ENCODE measurements at places on chromosomes 1 and 21.

DNA sequence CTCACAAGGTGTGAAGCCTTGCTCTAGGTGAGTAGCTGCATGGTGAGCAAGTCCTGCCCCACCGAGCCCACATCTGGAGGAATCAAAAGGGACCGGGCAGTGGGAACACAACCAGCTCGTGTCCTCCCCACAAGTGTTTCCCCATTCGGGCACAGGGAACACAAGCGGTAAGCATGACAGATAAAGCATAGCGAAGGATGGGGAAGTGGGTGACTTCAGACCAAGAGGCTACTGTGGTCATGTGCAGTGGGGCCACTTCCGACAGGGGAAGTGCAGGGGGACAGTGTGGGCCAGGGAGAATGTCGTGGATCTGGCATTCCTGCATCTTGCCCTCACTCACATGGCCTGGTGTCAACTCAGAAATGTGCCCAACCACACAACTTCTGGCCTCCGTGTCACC is 306.2 kb downstream of the FAM72C start:
- DNase-seq = no peak

GRCh38 chr1:176051902-176052518 is 155.1 kb downstream of the COP1 start:
- peak; percentile 10 for DNase-seq

DNA sequence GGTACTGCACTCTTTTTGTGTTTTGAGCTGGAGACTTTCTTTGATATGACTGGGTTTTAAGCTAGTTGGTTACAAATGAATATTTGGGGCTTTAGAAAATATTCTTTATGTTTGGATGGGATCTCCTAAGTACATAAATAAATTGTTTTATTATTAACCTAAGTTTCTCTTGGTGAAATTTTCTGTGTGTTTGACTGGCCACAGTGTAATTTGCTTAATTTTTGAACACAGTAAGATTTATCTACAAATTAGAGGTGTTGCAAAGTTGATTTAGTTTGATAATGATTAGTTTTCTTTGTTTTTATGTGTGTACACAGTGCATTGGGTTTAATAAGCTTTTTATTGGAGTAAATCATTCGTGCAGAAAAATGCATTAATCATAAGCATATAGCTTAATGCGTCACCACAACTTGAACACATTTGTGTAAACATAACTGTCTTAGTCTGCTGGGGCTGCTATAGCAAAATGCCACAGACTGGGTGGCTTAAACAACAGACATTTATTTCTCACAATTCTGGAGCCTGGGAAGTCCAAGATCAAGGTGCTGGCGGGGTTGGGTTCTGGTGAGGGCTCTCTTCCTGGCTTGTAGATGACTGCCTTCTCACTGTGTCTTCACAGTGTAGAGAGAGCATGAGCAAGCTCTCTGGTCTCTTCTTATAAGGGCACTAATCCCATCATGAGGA is 17.4 kb upstream of the SLC6A9 start:
- DNase-seq = peak; percentile 84

GRCh38 chr1:4328402-4329071 is 325.9 kb upstream of the AJAP1 start:
- DNase-seq = no peak

DNA sequence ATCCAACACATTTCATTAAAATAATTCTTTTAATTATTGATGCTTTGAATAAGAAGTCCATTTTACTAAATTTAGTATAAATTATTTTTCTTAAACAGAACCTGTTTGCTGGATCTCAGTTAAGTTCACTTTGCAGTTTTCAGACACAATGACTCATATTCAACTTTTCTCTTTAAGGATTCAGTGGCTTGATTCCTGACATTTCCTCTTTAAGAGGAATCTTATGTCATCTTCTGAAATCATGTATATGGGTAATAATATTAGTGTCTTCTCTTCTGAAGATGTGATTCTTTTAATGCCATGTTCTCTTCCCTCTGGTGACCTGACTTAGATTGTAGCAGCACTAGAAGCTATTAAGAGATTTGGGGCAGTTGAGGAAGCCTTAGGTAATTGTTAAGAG is 12.6 kb downstream of the CREG1 start:
- peak; percentile 47 for DNase-seq

DNA sequence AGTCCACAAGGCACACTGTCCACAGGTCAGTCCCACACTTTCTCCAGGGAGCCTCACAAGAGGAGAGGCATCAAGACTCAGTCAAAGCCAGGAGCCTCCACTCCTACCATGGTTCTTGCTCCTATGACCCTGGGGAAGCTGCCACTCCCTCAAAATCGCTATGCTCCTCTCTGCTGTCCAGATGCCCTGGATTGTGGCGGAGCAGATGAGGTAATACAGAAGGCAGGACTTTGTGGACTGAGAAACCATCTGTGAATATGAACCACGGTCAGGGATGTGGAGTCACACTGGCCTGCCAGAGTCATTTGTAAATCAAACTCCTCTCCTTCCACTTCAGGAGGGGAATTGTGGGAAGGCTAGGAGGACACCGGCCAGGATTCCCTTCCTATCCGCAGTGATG is 20.6 kb downstream of the VWA5B1 start:
- DNase-seq = peak; percentile 23

- DNase-seq = peak; percentile 88
Measured at GRCh38 chr1:43454270-43455011, 710 bp upstream of the HYI start.

GRCh38 chr1:18513995-18514394 is 33.3 kb downstream of the KLHDC7A start:
- no peak for DNase-seq

GRCh38 chr1:229440851-229441537 is 7.1 kb upstream of the ACTA1 start:
- DNase-seq = peak; percentile 71

DNA sequence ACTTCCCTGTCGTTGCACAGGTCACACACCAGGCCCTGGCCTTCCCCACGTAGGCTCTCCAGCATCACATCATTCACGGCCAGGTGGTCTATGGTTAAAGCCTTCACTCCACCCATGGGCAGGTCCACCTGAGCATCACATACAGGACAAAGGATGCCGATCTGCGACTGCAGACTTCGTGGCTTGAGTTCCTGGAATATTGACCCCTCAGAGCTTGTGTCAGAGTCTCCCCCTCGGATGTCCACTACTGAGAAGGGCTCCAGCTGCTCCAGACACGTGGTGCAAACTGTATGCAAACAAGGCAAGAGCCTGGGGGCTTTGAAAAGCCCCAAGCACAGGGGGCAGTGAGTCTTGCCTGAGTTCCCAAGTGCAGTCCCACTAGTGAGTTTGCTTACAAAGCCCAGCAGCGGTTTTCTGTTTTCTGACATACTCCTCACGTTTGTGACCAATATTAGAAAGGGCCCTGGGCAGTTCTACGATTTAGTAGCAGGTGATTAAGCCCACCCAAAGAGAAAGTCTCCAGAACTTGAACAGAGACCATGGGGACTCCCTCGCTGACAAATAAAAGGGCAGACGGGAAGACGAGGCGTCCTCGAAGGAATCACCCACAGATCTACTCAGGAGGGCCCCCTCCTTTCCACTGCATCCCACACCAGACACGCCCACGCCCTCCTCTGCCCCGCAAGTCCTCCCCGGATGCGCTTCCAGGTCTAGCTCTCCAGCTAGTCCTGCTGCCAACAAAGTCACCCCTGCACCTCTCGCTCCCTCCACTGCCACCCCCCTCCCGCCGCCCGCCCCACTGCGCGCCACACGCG is 568 bp downstream of the TRIM45 start:
- DNase-seq = peak; percentile 51

DNA sequence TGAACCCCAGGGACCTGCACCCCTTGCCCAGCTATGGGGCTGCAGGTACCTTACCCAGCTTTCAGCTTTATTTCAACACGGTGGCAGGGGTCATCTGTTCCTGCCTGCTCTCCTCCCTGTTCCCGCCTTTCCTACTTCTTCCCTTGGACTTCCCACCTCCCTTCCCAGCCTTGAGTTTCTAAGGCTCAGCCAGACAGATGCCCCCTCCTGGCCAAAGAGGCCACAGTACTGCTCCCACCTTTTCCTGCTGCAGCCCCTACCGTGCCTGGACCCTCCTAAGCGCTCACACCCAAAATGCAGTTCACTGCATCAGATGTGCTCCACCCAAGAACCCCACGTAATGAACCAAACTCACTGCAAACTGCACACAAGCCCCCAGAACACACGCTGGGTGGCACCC is 7.7 kb downstream of the NOC2L start:
- DNase-seq = peak; percentile 33

DNA sequence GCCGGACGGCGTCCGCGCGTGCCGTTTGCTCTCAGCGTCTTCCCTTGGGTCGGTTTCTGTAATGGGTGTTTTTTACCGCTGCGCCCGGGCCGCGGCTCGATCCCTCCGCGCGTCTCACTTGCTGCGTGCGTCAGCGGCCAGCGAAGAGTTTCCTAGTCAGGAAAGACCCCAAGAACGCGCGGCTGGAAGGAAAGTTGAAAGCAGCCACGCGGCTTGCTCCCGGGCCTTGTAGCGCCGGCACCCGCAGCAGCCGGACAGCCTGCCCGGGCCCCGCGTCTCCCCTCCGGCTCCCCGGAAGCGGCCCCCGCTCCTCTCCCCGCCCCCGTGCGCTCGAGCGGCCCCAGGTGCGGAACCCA is 159.8 kb downstream of the RUNX1 start:
- peak; percentile 74 for DNase-seq

GRCh38 chr1:173476197-173476664 is 904 bp upstream of the PRDX6 start:
- DNase-seq = no peak

GRCh38 chr1:147052677-147053076 is 114.6 kb downstream of the NBPF12 start:
- DNase-seq = no peak

GRCh38 chr1:107450899-107451664 is 310.2 kb downstream of the NTNG1 start:
- no peak for DNase-seq

- DNase-seq = no peak
Measured at GRCh38 chr1:10677491-10678391, 118.7 kb downstream of the CASZ1 start.

DNA sequence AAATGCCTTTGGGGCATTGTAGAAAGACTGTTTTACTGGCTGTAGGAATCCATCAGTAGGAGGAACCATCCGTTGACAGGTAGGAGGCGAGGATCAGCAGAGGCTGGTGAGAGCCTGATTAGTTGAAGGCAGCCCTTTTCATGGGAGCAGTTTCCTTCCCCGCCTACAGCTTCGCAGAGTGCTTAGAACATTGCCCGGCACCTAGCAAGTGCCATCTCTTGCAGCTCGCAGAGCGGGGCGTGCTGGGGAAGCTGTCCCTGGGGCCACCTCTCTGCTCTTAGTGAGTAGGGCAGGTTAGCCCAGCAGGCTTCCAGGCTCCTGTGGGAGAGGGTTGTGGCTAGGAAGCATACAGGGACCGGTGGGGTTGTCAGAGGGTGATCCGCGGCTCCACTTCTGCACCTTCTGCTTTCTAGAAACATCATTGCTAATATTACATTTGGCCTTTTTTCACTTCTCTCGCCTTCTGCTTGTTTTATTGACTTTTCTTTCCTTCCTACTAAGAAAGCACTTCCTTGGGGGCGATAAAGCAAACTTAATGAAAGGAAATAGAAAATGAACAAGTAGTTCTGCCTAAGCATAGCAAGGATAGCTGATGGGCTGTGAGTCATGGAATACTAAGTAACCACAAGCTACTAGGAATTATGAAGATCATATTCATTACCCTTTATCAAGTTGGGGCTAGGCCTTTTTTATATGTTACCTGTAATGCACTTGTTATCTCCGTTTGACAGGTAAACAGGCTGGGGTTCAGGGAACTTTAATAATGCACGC is 176.7 kb downstream of the GALNT2 start:
- peak; percentile 58 for DNase-seq

GRCh38 chr1:155268630-155269029 is 4.7 kb downstream of the CLK2 start:
- DNase-seq = no peak

DNA sequence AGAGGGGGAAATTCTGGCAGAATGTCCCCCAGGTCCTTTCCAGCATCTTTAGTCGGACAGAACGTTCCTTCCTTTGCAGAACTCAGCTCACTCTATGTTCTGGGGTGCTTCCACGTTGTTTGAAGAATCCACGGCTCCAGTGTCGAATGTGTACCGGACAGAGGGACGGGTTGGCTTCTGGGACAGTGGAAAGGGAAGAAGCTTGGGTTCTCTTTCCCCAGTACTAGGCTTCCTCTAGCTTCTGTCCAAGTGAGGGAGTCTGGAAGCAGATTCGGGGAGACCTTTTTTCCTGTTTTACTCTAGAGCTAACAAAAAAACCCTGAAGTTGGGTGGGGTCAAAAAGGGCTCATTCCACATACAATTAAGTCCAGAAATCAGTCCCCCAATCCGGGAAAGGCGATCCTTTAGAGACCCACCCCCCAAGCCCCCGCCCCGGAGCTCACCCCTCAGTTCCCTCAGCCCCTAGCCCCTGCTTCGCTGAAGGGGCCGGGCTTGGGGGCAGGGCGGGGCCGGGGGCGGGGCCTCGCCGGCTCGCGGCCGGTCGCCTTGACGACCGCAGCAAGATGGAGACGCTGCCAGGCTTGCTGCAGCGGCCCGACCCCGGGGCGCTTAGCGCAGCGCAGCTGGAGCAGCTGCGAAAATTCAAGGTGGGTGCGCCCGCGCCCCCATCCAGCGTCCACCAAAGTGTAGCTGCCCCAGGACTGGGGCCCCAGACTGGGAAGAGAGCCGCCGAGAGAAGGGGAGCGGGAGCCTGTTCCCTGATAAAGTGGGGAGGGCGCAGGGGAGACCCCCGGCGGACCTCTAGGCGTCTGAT is at the start of gene RIIAD1:
RIIAD1 (plus strand) TSS at position 549 of the 814 bp plus-strand sequence; CDS start at position 564, 15 bp downstream.
- DNase-seq = peak; percentile 7

DNA sequence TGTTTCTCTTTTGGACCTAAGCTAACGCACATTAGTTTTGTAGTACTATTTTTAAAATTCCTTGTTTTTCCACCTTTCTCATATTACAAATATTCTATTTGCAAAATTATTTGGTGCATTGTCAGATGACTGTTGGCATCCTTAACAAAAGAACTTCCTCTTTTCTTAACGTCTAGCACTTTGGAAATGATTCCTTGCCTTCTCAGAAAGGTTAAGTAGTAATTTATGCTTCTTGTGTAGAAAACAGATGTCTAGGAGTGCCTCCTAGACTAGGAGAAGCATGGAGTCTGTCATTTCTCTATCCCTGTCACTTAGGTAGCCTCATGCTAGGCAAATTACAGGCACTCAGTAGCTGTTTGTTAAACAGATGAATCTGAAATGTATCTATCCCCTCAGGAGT is 64.4 kb downstream of the HSPA13 start:
- DNase-seq = no peak

DNA sequence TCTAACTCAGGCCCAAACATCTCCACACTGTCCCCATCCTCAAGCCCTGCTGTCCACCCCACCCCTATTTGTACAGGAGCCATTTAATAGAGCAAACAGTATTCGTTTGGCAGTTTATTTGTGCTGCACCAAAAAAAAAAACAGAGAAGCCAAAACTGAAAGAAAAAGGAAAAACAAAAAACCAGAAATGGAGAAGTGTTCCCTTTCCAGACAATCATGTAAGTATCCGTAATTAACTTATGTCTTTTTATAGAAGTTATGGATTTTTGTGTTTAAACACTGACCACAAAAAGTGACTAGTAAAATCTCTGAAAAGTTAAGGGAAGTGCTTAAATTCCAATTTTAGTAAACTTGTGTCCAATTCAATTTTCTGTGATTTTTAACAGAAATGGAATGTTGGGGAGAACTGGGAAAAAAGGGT is 40.4 kb upstream of the ZBTB18 start:
- no peak for DNase-seq

- DNase-seq = no peak
Measured at GRCh38 chr1:157151073-157151472, 12.9 kb upstream of the ETV3 start.

- DNase-seq = no peak
Measured at GRCh38 chr1:226717256-226717909, 21.7 kb downstream of the ITPKB start.

- no peak for DNase-seq
Measured at GRCh38 chr1:152487871-152488270, 22.7 kb upstream of the LCE5A start.

- no peak for DNase-seq
Measured at GRCh38 chr1:108813326-108813725, 43.6 kb downstream of the AKNAD1 start.

Measured in fibroblast of mammary gland (primary cell).